ENCODE measurements at places on chromosomes 12 and 14.

- no peak for DNase-seq
These were observed 516.5 kb upstream of the MGAT4C start for GRCh38 chr12:86772696-86773095.

GRCh38 chr14:77541905-77542304 is 43.3 kb upstream of the ISM2 start:
- DNase-seq = no peak

DNA sequence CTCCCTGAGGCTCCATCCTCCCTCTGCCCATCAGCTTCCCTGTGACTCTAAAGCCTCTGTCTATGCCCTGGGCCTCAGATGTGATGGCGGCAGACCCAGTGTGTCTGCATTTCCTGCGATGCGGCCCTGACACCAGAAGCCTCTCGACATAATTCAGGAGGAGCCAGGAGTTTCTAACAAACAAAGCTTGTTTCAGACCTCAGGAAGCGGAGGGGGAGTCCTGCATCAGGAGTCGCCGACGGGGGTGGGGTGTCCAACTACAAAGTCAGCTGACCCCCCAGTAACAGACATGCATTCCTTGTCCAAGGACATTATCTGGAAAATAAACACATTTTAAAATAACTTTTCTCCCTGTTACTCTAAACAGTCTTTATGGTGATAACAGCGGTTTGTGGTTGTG is 167.5 kb downstream of the DPF3 start:
- DNase-seq = no peak

GRCh38 chr12:76156726-76157125 is 72.2 kb upstream of the NAP1L1 start:
- DNase-seq = no peak

- DNase-seq = no peak
These were observed 905.3 kb upstream of the MDGA2 start for GRCh38 chr14:48580692-48581091.

DNA sequence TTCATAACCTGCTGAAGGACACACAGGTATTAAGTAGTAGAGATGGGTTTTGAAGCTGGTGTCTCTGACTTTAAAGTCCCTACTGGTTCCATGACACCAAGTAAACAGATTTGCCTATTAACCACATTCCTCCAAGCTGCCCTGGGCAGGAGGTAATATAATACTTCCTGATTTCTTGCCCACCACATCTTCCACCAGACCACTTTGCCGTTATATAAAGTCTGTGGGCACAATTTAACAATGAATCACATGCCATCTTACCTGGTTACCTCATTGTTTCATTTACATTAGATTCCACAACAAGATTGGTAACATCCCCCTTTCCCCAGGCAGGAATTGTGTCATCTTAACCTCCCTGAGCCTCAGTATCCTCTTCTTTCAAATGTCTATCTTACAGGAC is 900 bp upstream of the LRRC23 start:
- DNase-seq = no peak

- no peak for DNase-seq
These were observed 76.5 kb upstream of the HSPB8 start for GRCh38 chr12:119102274-119102673.

DNA sequence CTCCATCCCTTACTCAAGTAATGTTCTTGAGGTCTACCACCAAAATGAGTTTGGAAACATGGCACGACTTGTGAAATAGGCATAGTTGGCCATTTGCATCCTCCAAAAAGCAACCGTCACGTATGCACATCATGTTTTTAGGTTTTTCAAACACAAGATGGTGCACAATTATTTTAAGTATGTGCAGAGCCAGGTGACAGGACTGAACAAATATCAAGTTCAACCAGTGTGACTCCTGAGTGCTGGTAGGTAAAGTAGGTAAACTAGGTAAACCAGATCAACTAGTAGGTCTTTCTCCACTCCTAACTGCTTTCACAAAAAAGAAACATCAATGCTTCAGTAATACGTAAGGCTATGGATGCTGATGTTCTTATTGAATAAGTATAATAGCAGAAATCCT is 39.1 kb downstream of the FGD6 start:
- DNase-seq = no peak

GRCh38 chr12:72089678-72090077 is 151.0 kb downstream of the TPH2 start:
- DNase-seq = peak; percentile 90

DNA sequence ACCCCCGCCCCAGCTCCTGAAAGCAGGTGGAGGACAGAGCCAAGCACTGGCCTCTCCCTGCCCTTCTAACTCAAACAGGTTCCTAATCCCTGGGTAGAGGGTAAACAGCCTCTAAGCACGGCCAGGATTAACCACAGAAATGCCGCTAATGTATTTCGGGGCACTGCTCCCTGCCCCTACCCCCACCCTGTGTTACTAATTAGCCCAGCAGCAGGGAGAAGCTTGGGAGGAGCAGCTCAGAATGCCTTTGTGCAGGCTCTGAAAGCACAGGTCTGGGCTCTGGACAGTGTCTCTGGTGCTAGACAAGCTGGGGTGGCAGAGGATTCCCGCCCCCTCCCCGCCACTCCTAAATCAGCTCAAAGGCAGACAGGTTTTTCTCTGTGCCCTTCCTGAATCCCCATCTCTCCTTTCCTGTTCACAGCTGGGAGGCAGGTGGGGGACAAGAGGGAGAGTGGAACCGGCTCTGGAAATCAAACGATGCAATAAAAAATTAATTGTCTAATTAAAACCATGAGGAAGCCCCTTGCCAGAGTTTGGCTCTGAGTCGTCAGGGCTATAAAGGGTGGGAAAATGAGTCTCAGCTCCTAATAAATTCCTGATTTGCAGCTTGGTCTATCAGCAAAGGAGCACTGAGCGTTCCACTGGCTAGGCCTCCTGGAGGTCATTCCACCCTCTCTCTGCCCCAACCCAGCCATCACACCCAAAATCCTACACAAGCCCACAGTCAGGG is 53.0 kb downstream of the SMUG1 start:
- no peak for DNase-seq

Measured in NCI-H1436 treated with DMSO at 0.1 percent for 48 hours (cell line).